ENCODE measurements at places on chromosomes 6 and 20. TPM values are rescaled to one million over a fixed set of nuclear protein-coding genes. Genes with fewer than 3 reads are reported as not detected.
A peak's percentile ranks its signal among the peaks of the same experiment; 100 is the strongest.

DNA sequence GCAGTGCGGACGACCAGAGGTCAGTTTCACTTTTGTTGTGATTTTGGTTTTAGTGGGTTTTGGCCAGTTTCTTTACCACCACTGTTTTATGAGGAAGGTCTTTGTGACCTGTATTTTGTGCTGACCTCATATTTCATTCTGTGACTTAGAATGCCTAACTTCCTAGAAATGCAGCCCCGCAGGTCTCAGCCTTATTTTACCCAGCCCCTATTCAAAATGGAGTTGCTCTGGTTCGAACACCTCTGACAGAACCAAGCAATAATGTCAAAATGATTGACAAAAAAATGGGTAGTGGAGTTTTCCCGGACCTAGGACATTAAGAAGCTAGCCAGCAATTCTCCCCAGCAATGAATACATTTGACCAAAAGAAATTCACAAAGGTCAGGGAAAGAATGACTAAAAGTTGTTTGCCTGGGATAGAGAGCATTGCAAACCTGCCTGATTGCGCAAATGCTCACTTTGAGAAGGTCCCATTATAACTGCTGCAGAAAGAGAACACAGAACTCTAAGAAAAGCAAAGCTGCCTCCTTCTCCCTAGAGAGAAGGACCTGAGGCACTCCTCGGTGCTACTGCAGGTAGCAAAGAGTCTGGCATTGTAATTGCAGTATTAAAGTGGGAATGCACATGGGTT lies 288.8 kb downstream of the ADGB start:
- no peak for DNase-seq

HACE1 gene
- 7.9 TPM for total RNA-seq

PAX1 gene
- total RNA-seq = not detected

DEFB124 gene
- total RNA-seq = not detected

DNA sequence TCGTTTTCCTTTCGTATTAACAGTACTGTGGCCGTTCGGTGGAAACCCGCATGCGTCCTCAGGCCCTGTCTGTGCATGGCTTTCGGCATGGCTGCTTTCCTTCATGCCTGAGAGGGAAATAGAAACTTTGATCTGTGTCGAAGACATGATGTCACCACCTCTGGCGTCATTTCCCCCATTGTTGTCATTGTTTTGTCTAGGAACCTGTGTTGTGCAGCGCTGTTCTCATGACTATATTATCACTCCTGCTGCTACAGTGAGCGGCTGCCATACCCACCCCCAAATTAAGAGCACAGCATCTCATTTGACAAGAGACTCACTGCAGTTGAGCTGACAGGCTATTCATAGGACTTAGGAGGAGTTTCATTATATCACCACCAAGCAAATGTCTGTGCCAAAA lies 172.3 kb downstream of the TMEM242 start:
- no peak for DNase-seq

CNKSR3 gene
- total RNA-seq = 4.0 TPM

GRCh38 chr20:24987873-24988835 lies 4.4 kb downstream of the APMAP start:
- no peak for DNase-seq

- DNase-seq = no peak
Observed at GRCh38 chr6:89842228-89842627, 12.5 kb downstream of the CASP8AP2 start.

- no peak for DNase-seq
Observed at GRCh38 chr20:33191484-33191883, 23.5 kb downstream of the BPIFA2 start.

GRCh38 chr6:34961574-34961973 lies 72.5 kb downstream of the ANKS1A start:
- DNase-seq = no peak

- no peak for DNase-seq
Observed at GRCh38 chr6:5617179-5617578, 355.9 kb downstream of the FARS2 start.

GRCh38 chr6:127471379-127472255 lies 12.4 kb upstream of the KIAA0408 start:
- no peak for DNase-seq

POM121L2 gene
- total RNA-seq = not detected

DNA sequence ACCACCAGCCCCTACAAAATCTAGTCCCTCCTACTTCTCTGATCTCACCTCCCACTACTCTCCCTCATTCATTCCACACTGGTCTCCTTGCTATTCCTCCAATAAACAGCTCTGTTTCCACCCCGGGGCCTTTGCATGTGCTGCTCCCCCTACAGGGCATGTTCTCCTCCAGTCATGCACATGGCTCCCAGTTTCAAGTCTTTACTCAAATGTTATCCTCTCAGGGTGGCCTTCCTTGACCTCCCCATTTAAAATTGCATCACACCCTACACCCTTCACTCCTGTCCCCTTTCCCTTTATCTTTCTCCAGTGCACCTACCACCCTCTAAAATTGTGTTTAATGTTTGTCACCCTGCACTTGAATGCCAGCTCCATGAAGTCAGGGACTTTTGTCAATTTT lies 174.5 kb downstream of the MRPL14 start:
- peak; percentile 53 for DNase-seq

GRCh38 chr20:18977441-18977840 lies 163.9 kb downstream of the SCP2D1 start:
- no peak for DNase-seq

- no peak for DNase-seq
Observed at GRCh38 chr6:137805622-137806021, 61.4 kb upstream of the TNFAIP3 start.

GRCh38 chr6:6858533-6858982 lies 249.2 kb upstream of the RREB1 start:
- no peak for DNase-seq

GRCh38 chr6:34074064-34074742 lies 71.7 kb downstream of the GRM4 start:
- no peak for DNase-seq

- DNase-seq = no peak
Observed at GRCh38 chr6:95208621-95209020, 368.7 kb upstream of the MANEA start.

GRCh38 chr6:157366648-157367047 lies 14.3 kb upstream of the ZDHHC14 start:
- no peak for DNase-seq

GRCh38 chr6:166612471-166612881 lies 14.6 kb downstream of the RPS6KA2 start:
- DNase-seq = no peak

SYTL3 gene
- 15.0 TPM for total RNA-seq

TRIM40 gene
- 0.29 TPM for total RNA-seq

GRCh38 chr6:139588076-139588639 lies 213.7 kb upstream of the CITED2 start:
- peak; percentile 66 for DNase-seq

OR2H2 gene
- not detected for total RNA-seq

GRCh38 chr6:138484018-138484731 lies 15.1 kb downstream of the NHSL1 start:
- DNase-seq = no peak

GRCh38 chr6:167212713-167213005 lies 54.9 kb upstream of the GPR31 start:
- DNase-seq = no peak

SLC13A3 gene
- not detected for total RNA-seq

GRCh38 chr20:61520893-61521460 lies 268.9 kb downstream of the CDH4 start:
- DNase-seq = no peak

- DNase-seq = no peak
Observed at GRCh38 chr6:9532621-9533557, 882.0 kb downstream of the TFAP2A start.

DNA sequence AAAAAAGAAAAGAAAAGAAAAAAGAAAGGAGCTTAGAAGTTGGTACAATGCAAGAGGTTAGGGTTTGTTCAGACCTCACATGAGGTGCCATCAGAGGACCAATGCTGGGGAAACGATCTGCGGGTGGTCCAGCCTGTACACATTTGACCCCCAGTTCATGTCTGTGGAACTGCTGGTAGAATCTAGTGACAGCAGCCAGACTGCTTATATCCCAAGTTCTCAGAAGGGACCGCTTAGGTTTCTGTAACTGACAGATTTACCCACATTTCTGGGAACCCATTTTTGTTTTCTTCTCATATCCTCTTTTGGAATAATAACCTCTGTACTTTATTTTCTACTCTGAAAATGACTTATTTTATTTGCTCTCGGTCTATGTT lies 4.7 kb downstream of the PPP1R18 start:
- no peak for DNase-seq

SLC26A8 gene
- 0.10 TPM for total RNA-seq

TUBB1 gene
- total RNA-seq = not detected

DNA sequence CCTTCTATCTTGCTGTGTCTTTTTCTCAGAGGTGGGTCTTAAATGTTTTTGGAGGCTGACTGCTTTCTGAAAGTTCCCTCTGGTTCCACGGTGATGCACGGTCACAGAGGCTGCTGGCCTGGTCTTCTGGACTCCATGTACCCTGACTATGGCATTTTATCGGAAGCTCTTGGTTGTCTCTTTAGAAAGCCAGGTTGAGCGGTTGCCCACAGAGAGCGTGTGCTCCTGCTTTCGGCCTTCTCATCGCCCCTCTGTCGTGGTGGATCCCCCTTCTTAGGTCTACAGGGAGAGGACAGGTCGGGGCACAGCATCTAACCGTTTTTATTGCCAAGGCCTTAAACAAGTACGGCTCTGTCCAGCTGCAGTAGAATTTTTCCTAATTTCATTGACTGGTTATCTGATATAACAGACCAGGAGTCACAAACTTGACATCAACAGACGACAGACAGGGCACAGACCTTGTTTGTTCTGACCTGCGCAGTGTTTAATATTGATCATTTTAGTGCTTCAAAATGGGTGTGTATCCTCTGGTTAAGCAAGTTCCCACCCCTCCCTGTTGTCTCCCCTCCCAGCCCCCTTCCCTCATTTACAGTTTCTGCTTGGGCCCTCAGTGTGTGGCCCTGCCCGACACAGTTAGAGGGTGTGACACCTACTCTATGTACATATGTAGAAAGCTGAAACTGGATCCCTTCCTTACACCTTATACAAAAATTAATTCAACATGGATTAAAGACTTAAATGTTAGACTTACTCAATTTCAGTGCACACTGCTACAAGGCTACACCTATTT lies 24.7 kb downstream of the SYTL3 start:
- DNase-seq = no peak

FAM209B gene
- not detected for total RNA-seq

DNA sequence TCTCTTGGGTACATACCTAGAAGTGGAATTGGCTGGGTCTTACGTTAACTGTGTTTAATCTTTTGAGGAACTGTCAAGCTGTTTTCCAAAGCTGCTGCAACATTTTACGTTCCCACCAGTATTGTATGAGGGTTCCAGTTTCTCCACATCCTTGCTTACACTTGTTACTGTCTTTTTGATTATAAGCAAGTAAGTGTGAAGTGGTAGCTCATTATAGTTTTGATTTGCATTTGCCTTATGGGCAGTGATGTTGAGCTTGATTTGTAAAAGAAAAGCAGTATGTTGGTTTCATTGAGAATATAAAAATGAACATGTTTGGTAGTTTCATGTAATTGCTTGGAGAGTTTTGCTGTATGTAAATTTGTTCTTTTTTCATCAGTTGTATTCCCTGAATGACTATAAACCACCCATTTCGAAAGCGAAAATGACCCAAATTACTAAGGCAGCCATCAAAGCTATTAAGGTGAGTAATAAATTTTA lies 40.4 kb downstream of the SCAF8 start:
- DNase-seq = no peak

LAMA5 gene
- total RNA-seq = 763 TPM

GLYATL3 gene
- total RNA-seq = not detected

DNA sequence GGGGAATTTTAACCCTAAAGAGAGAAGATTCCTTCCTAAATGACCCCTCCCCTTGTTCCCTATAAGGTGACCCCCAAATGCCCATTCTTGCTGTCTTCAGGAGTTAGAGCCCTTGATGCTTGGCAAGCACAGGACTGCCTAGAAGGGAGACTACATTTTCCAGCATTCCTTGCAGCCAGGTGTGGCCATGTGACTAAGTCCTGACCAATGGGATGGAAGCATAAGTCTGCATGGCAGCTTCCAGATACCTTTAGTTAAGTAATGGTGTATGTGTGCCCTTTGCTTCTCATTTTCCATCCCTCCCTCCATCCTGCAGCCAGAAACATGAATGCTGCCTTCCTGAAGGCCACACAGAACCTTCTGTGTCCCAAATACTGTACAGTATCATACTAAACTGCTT lies 5.5 kb downstream of the BFSP1 start:
- peak; percentile 19 for DNase-seq

GRCh38 chr6:169702840-169703246 lies 917 bp downstream of the C6orf120 start:
- no peak for DNase-seq

GRCh38 chr20:55166063-55166462 lies 690.7 kb downstream of the DOK5 start:
- no peak for DNase-seq

CDH4 gene
- not detected for total RNA-seq

FKBP1A gene
- total RNA-seq = 166 TPM

C20orf141 gene
- total RNA-seq = not detected

DNA sequence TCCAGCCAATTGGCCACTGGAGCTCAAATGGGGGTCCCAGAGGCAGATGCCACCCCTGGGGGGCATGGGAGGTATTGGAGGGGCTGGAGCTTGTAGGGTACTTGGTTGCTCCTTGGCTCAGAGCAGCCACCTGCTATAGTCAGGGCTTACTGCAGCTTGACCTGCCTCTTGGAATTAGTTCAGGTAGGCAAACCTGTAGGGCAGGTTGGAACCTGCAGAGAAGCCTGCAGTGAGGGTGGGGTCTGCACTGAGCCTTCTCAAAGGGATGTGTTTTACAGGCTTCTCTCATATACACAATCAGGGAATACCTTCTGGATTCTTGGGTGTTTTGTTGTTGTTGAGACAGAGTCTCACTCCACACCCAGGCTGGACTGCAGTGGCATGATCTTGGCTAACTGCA lies 94.2 kb upstream of the MYL9 start:
- DNase-seq = peak; percentile 63

GRCh38 chr20:57032847-57033246 lies 233.6 kb downstream of the BMP7 start:
- DNase-seq = no peak

CST4 gene
- not detected for total RNA-seq
